ENCODE measurements at places on chromosomes 16 and 17. TPM values are rescaled to one million over a fixed set of nuclear protein-coding genes. Genes with fewer than 3 reads are reported as not detected.
A peak's percentile ranks its signal among the peaks of the same experiment; 100 is the strongest.

GRCh38 chr17:10744501-10745000 is 14.7 kb upstream of the TMEM220 start:
- H3K4me1 ChIP-seq = no peaks in the 10 kb centered on the region
- H3K36me3 ChIP-seq = no peaks in the 10 kb centered on the region
- DNase-seq = no peak
- H3K27me3 ChIP-seq = no peaks in the 10 kb centered on the region

- no peak overlapping the region for H3K4me3 ChIP-seq
- no peak for DNase-seq
- peaks cover 43% of the 10 kb centered on the region for H3K4me1 ChIP-seq
- peak overlapping the region; percentile 96 for H3K27ac ChIP-seq
- H3K36me3 ChIP-seq = no peaks in the 10 kb centered on the region
- no peaks in the 10 kb centered on the region for H3K27me3 ChIP-seq
Measured at GRCh38 chr16:4375717-4376116, 4.1 kb downstream of the VASN start.

The FMNL1 gene
- total RNA-seq = 4.4 TPM

- H3K27ac ChIP-seq = no peak overlapping the region
- H3K4me3 ChIP-seq = no peak overlapping the region
- H3K27me3 ChIP-seq = no peaks in the 10 kb centered on the region
- H3K4me1 ChIP-seq = no peaks in the 10 kb centered on the region
- no peak for DNase-seq
Measured at GRCh38 chr17:15106540-15106939, 158.6 kb downstream of the PMP22 start.

GRCh38 chr17:66306446-66306845 is 4.0 kb downstream of the PRKCA start:
- peak overlapping the region; percentile 88 for H3K27ac ChIP-seq
- H3K4me1 ChIP-seq = no peaks in the 10 kb centered on the region
- no peak for DNase-seq
- no peaks in the 10 kb centered on the region for H3K36me3 ChIP-seq

- H3K27me3 ChIP-seq = no peaks in the 10 kb centered on the region
- DNase-seq = no peak
- no peaks in the 10 kb centered on the region for H3K36me3 ChIP-seq
- H3K4me1 ChIP-seq = peaks cover 3% of the 10 kb centered on the region
- H3K27ac ChIP-seq = no peak overlapping the region
- H3K4me3 ChIP-seq = no peak overlapping the region
Measured at GRCh38 chr17:64099543-64099942, 30.4 kb downstream of the ERN1 start.

- H3K4me3 ChIP-seq = peak overlapping the region; percentile 33
- H3K36me3 ChIP-seq = no peaks in the 10 kb centered on the region
- H3K27ac ChIP-seq = peak overlapping the region; percentile 74
- no peak for DNase-seq
- peaks cover 25% of the 10 kb centered on the region for H3K4me1 ChIP-seq
Measured at GRCh38 chr17:76382803-76383545, 1.4 kb upstream of the SPHK1 start.

The WSCD1 gene
- 3.8 TPM for total RNA-seq

DNA sequence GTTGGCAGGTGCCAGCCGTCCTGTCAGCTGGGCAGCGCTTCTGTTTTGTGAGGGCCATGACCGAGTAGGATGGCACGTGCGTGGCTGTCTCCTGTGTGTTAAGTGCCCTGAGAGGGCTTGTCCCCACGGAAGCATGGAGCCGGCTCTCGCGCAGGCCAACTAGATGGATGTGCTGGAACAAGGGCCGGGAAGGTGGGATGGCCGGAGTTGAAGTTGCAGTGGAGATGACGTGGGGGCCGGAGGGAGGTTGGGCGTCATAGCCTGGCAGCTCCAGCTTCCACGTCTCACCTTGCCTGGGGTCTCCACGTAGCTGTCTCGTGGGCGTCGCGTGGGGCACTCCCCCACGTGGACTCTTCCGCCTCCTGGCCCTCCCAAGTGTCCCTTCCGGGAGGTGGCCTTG is 27.7 kb downstream of the TBCD start:
- no peak overlapping the region for H3K4me3 ChIP-seq
- H3K4me1 ChIP-seq = no peaks in the 10 kb centered on the region
- no peak for DNase-seq
- no peaks in the 10 kb centered on the region for H3K36me3 ChIP-seq

Measured in uterus (tissue), 4 donors.